Midbrain (tissue), 1 donor: ENCODE measurements at places on chromosomes 2 and 18.

GRCh38 chr2:69422198-69422597, 15.0 kb downstream of the NFU1 start:
- DNase-seq, result no peak

GRCh38 chr18:24114924-24115549, 23.8 kb upstream of the CABYR start:
- DNase-seq, result no peak

DNA sequence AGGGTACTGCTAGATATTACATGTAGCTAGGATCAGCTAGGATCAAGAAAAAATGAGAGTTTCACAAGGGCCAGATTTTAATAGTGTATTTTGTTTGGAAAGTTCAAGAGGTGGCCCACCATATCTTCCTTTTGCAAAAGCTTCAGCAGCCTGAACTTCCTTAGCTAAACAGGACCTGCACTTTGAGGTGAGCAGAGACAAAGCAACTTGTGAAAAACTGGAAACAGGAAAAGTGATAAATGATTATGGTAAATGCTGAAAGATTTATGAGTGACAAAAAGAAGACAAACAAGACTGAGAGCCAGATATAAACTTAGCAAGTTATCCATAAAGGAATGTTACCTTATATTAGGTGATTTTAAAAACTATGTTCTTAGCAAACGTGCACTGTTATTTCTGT, 123.6 kb downstream of the ZNF521 start:
- no peak for DNase-seq

- DNase-seq, result no peak
Measured at GRCh38 chr2:64331114-64331645, 122.8 kb upstream of the LGALSL start.

DNA sequence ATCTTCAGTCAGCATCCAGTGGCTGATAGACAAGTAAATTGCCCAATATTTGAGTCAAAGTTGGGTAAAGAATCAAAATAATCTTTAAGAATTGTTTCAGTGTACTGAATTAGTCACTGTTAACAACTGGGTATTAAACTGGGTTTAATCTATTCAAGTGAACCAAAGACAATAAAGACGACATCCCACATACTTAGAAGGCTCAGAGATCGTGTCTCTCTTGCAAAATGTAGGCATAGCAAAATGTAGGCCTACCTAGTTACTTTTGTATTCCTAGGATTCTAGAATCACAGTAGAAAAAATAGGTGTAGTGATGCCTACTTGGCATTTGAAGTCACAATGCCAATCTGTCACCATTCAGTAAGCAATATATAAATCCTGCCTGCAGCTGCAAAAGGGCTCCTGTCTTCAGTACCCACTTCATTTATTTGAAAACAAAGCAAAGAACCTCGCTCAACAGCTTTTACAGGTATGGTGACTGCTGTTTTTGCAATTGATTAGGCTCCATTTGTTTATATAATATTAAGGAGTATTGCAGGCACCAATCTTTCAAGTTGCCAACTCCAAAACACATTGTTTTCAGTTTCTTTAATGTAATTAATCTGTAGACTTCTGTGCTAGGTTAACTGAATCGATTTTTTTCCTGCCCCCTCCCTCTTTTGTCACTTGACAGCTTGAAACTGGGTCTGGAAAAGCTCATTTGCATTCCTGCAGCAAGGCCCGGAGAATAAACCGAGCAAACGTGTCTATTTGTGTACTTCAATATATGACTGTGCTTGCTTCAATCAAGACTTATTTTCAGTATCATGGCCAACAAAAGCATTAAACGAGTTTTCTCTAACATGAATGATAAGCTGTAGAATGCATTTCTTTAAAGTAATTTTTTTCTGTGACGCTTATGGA, 1074.9 kb downstream of the TDRD15 start:
- DNase-seq, result no peak
